ENCODE measurements at places on chromosomes 16 and 17.

GRCh38 chr16:89176717-89177116, 5.2 kb downstream of the CDH15 start:
- DNase-seq, result no peak

DNA sequence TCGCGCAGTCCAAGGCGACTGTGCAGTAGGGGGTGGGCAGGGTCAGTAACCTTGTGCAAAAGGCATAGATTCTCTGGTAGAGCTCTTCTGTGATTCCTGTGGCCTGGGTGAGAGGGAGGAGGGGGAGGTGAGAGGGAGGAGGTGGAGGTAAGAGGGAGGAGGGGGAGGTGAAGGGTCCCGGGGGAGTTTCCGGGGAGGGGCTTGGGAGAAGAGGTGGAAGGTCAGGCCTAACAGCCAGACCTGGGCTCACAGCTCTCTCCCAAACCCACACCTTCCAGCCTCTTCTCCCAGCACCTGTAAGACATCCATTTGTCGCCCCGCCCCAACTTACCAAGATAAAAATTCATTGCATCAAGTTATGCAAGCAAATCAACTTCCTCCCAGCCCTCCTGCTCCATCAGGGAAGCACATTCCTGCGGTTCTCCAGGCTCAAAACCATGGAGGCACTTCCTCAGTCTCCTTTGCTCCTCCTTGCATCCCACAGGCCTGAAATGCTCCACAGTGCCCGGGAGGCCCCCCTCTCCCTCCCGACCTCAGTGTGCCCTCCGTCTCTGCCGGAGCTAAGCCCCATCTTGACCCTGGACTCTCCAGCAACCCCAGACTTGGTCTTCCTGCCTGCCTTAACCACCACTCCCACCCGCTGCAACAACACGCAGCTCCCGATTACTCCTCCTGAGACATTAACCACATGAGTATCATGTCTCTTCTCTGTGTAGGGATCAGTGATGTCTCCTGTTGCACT, 30.5 kb downstream of the PIK3R6 start:
- no peak for DNase-seq

GRCh38 chr16:66525396-66526180, 24.3 kb downstream of the TK2 start:
- peak; percentile 37 for DNase-seq

DNA sequence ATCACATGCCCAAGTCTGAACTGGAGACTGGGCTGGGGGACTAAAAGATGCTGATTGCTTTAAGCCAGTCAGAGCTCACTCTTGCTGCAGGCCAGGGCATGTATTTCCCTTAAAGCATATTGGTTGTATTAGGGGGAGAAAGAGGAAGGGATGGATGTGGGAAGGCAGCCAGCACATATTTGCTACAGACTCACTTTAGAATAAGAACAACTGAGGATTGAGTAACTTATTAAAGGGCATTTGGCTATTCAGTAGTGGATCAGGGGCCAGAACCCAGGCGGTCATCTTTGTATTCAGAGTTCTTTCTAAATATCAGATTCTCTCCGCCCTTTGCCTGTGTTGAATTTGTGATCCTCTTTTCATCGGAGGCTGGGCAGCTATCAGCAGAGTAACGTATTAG, 231.7 kb downstream of the HAPSTR1 start:
- DNase-seq, result peak; percentile 27

DNA sequence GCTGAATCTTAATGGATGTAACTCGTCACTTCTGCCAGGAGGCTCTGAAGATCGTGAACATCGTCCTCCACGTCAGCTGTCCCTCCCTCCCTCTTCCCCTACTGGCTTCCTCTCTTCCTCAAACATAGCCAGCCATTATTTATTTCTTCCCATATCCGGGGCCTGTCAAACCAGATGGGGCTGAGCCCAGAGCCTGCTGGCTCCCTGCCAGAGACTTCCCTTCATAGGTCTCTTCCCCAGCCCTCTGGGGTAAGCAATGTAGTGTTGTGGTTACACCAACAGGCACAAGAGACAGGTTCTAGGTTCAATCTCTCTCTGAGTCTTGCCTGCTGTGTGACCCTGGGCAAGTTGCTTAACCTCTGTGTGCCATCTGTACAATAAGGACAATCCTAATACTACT, 40.1 kb upstream of the ZFP90 start:
- DNase-seq, result no peak

DNA sequence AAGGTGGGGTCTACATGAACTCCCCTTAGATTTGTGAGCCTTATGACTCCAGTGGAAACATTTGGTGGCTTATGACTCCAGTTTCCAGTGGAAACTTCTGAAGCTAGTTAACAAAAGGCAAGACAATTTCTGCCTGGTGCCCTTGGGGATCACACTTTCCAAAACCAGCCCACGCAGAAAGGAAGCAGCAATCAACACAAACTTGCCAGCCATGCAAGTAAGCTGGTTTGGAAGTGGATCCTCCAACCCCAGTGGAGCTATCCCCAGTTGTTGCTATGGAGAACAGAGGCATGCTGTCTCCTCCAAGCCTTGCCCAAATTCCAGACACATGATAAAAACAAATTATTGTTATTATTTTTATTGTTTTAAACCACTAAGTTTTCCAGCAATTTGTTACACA, 130.9 kb downstream of the CDH11 start:
- DNase-seq, result no peak

GRCh38 chr17:78421534-78422266, 43.3 kb downstream of the PGS1 start:
- DNase-seq, result peak; percentile 90

GRCh38 chr16:79509211-79509631, 91.3 kb downstream of the MAF start:
- DNase-seq, result peak; percentile 17

DNA sequence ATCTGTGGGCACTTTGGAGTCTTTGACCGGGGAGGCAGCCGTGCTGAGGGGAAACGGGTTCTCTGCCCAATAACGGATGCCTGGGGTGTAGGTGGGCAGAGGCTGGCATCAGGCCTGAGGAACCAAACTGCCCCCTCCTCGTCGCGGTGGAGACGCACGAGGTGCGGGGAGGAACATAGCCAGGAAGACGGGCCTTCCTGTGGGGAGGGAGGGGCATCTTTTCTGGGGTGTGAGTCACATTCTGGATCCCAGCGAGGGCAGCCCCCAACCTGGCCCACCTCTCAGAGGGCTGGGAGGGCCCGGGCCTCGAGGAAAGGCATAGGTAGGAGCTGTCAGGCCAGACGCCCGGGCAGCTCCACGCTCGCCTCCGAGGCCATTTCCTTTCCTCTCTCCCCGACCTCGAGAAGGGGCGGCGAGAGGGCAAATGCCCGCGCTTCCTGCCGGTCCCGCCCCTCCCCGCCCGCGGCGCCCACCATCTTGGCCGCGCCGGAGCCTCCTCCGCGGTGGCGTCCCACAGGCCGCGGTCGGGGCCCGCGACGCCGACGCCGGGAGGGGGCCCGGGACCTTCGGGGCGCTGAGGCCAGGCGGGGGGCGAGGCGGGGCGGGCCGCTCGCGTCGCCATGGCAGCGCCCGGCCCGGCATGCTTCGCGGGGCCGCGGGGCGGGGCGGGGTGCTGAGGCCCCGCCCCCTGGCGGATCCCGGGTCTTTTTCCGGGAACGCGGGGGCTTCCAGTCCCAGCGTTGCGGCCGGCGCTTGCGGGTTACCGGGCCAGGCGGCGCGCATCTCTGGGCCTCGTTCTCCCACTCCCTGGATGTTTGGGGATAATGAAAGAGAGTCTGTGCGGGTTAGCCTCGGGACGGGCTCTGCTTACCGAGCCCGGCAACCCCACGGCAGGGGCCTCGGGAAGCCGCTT, 13.2 kb downstream of the RAI1 start:
- peak; percentile 86 for DNase-seq

- DNase-seq, result no peak
Measured at GRCh38 chr16:11205754-11206581, 50.0 kb downstream of the SOCS1 start.

DNA sequence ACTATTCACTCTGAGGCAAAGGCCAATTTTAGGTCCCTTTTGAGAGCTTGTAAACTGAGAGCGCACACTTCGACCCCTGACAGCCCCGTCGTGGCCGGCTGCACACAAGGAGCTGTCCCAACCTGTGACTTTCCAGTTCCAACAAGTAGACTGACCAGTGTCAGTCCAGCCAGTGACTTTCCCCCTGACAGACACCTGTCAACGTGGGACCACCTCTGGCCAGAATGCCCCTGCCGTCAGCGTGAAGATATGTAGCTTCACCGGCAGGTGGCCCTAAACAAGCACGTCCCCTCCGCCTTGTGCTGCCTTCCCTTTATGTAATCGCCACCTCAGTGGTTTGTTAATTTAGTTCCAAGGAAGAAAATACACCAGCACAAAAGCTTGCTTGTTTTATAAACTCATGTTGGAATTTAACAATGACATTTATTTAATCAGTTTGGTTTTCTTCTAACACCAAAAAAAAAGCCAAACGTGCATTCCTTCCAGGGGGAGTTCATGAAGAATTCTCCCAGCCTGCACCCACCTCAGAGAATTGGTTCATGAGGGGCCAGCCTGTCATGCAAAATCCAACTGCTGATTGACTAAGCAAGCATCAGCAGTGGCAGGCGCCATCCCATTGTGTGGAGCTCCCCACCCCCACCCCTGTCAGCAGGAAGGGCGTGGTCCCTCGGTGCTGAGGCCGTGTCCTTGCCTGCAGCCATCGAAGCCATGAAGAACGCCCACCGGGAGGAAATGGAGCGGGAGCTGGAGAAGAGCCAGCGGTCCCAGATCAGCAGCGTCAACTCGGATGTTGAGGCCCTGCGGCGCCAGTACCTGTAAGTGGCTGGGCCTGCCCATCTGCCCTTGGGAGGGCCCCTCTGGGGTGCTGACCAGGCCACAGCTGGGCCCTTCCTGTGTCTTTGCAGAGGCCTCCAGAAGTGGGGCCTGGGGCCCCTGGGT, 33.9 kb downstream of the PLD6 start:
- DNase-seq, result no peak

- no peak for DNase-seq
Measured at GRCh38 chr17:48617471-48618255, 2.6 kb upstream of the HOXB8 start.

GRCh38 chr17:69142175-69142802, 594 bp upstream of the ABCA6 start:
- DNase-seq, result no peak

DNA sequence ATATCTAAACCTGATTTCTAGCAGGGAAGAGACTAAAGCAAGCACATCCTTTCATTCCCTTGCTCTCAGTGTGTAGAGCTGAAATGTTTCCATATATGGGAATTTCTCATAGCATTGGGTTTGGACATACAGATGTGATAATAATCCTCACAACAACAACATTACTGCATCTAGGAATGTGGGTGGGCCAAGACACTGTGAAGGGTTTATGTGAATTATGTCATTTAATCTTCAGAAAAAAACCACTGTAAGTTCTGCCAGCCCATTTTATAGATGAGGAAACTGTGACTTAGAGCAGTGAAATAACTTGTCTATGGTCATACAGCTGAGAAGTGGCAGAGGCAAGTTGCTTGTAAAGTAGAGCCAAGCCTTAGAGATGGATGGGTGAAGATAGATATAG, 5.2 kb downstream of the OMG start:
- no peak for DNase-seq

DNA sequence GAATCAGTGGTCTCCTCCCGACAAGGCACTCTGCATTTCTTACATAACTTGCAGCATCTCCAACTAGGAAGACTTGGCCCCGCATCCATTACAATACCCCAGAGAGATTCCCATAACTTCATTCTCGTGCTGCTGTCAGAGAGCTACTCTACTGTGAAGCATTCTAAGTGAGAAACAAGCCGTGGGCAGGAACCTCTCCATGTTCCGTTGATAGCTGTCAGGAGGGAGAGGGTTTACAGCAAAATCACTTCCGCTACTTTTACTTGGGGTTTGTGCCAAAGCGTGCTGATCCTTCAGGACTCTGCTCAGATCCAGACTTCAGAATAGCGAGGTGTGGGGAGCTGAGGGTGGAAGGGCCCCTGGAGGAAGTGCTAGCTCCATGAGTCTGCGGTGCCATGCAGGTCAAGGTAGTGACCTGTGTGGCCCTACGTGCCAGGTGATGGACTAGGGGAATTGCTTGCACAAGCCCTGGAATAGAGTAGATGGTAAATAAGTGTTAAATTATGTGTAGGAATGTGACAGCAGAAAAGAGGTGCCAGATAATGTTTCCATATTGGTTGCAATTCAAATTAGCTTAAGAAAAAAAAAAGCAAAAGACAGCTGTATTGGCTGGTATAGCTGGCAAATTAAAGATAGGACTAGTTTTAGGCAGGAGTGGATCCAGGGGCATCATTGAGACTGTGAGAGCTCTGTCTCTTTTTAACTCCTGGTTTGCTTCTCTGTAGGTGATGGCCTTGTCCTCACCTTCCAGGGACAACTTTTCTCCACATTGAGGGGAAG, 358.5 kb upstream of the ERCC4 start:
- no peak for DNase-seq

DNA sequence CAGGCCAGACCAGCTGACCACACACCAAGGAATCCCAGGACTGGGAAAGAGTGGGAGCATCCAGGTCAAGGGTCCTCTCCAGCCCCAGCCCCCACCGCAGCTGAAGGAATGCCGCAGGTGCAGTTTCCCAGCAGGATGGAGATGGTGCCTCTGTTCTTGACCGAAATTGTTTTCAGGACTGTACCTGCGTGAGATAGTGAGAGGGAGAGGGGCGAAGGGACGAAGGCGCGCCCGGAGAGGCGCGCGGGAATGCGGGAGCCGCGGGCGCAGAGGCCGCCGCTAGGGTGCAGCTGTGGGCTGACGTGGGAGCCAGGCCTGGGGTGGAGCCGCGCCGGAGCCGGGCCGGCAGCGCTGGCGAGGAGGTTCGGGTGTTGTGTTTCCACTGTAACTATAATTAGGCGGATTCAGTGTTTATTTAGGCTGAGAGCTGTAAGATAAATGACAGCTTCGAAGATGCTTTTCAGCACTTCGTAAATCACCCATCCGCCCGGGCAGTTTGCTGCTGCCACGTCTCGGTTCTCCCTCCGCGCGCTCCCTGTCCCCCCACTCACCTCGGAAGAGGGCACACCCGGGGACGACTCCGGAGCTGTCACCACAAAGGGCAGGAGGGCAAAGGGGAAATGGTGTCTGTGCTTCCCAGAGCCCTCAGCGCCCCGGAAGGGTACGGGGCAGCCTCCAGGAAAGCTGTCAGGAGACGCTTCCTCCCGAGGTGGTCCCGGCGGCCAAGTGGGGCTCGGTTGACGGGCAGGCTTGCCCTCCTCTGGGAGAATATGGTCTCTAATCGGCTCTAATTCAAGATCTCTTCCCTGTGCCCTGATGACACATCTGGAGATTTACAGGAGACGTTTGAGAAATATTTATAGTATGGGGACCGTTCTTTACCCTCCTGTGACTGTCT, 38.2 kb downstream of the HOXB1 start:
- DNase-seq, result peak; percentile 92

- DNase-seq, result no peak
Measured at GRCh38 chr17:49545007-49545660, 30.5 kb upstream of the NXPH3 start.

- DNase-seq, result no peak
Measured at GRCh38 chr16:52963212-52963854, 89.4 kb downstream of the CHD9NB start.

- DNase-seq, result no peak
Measured at GRCh38 chr16:49588729-49589384, 215.3 kb downstream of the C16orf78 start.

GRCh38 chr16:74718140-74718539, 17.5 kb upstream of the MLKL start:
- DNase-seq, result no peak

GRCh38 chr16:74169687-74170376, 126.8 kb upstream of the PSMD7 start:
- DNase-seq, result no peak

Measured in astrocyte of the hippocampus (primary cell).